ENCODE measurements at places on chromosomes 2 and 18.

GRCh38 chr2:165876712-165877111 is 76.9 kb downstream of the TTC21B start:
- no peak for DNase-seq

- DNase-seq: no peak
Observed at GRCh38 chr18:32405588-32405987, 65.1 kb downstream of the GAREM1 start.

DNA sequence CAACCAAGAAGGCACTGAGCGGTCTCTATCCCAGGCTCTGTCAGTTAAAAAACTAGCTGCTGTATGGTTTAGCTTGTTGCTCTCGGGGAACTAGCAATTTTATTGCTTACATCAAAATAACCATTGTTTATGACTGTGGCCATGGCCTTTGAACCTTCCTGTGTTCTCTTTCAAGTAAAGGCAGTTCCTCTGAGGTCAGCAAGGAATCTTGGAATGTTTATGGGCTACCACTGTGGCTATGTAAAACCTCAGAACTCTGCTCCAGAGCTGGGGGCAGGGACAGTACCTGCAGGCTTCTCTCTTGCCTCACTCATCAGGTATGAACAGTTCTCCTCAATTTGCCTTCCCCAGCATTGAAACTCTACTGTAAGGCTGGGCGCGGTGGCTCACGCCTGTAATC is 416.0 kb upstream of the NETO1 start:
- DNase-seq: no peak

DNA sequence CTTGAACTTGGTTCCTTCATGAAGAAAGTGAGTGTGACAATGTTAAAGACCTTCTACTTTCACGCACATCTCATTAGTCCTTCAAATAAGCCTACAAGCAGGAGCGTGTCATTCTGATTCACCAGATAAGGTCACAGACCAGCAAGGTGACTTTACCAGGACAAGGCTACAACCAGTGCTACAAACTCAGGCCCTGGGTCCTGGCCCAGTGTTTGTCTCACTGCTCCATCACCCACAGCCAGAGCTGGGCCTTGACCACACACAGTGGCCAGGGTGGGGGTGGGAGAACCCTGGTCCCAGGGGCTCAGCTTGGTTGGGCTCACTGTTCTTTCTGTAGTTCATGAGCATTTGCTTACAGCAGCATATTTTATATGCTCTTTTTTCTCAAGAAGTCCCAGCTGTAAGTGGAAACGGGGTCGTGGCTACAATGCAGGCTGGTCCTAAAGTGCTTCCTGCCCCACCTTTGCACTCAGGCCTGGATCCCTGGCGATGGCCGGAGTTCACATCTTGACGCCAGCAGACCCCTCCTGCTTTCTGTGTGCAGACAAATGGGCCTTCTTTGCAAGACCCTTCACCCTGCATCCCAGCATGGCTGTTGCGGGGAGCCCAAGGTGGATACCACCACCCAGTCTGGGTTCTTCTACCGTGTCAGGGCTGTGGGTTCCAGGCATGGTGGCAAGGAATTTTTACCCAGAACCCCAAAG is 153.6 kb upstream of the EPAS1 start:
- DNase-seq: no peak

- DNase-seq: no peak
Observed at GRCh38 chr18:11305507-11305906, 156.1 kb upstream of the PIEZO2 start.

- no peak for DNase-seq
Observed at GRCh38 chr2:179932786-179933185, 71.4 kb upstream of the ZNF385B start.

- DNase-seq: no peak
Observed at GRCh38 chr2:65727816-65728215, 295.4 kb upstream of the SPRED2 start.

- DNase-seq: no peak
Observed at GRCh38 chr2:205500065-205500464, 182.2 kb upstream of the NRP2 start.

DNA sequence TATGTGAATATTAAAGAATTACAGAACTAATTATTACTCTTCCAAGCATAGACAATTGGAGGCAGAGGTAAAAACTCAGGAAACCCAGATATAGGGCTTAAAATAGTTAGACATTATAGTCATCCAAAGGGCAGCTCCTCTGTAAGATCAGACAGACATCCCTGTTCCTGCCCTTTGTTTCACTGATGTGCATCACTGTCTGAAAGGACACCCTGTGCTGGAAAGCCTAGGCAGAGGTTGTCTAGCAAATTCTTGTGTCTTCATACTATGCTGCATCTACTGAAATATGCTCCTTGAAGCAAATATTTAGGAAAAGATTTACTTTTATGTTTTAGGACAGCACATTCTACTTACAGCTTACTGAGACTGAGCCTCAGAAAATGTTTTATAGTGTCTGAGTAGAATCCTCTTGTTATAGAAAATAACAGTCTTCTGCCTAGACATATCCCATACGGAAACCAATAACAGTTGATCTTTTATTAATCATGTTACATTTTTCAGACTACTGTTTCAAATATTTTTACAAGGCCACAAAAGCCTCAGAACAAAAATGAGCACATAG is 977.3 kb upstream of the CDH2 start:
- no peak for DNase-seq

- no peak for DNase-seq
Observed at GRCh38 chr2:141437521-141437920, 693.3 kb downstream of the LRP1B start.
